Upper lobe of right lung (tissue), 1 donor: ENCODE measurements at places on chromosomes 4 and X.

- no peak for DNase-seq
These were observed 8.7 kb upstream of the ANAPC4 start for GRCh38 chr4:25368315-25368714.

GRCh38 chr4:588351-588849 is 12.3 kb upstream of the TMEM271 start:
- no peak for DNase-seq

DNA sequence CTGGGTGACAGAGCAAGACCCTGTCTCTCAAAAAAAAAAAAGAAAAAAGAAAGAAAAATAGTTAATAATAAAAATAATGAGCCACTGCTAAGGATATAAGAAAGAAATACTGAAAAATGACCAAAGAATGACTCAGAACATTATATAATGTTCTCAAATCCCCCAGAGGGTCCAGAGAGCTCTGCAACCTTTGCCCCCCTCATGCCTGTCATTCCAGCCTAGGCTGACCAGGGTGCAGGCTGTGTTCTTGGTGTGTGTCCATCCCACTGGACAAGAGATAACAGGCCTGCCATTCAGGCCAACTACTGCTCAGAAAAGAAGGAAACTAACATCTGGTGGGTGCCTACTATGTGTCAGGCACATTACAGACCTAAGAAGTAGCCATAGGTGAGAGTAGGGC is 72.7 kb upstream of the EDNRA start:
- DNase-seq = no peak

DNA sequence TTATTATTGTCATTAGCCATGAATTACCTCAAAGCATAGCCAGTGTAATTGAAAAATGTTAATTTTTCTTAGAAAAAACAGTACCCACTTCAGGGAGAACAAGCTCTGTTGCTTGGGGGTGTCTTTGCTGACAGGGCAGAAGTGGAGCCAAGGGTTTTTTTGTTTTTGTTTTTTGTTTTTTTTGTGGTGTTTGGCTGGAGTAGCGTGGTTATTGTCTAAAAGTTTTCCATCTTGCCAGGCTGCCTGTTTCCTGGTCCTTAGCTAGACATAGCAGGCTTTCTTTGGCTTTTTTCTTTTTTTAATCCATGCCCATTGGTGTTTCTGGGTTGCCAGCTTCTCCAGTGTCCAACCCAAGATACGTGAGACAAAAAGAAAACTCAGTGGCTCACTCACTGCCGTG is 61.5 kb downstream of the CASP3 start:
- no peak for DNase-seq

- DNase-seq = peak; percentile 85
These were observed at the start of gene UGT8 for GRCh38 chr4:114598191-114599121. UGT8 (plus strand) TSS chr4:114598807; CDS start chr4:114622881, 24,074 bp downstream.

DNA sequence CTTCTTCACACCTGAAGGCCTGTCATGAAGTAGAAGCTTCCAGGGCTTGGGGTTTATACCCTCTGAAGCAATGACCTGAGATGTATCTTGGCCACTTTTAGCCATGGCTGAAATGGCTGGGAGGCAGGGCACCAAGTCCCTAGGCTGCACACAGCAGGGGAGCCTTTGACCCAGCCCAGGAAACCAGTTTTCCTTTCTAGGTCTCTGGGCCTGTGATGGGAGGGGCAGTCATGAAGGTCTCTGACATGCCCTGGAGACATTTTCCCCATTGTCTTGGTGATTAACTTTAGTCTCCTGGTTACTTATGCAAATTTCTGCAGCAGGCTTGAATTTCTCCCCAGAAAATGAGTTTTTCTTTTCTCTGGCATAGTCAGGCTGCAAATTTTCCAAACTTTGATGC is 511.0 kb upstream of the KLHL4 start:
- no peak for DNase-seq

GRCh38 chr4:48022192-48022799 is 5.7 kb downstream of the NIPAL1 start:
- DNase-seq = no peak

- peak; percentile 38 for DNase-seq
These were observed 600 bp downstream of the POU3F4 start for GRCh38 chrX:83508526-83509253.

DNA sequence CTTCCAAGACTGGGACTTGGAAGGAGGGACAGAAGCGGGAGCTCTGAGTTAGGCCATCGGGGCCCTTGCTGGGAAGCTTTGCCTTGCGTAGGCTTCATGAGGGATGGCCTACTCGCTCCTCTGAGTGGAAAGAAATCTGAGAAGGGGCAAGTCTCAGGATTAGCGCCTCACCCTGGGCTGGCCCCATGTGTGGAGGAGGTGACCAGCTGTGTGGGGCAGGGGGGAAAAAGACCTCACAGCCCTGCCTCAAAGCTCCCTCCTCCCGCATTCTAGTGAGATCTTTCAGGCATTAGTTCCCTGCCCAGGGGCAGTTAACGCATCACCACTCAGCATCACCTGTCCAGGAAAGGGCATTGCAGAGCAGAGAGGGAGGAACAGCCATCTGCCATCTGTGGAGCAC is 156.1 kb downstream of the ENPP6 start:
- DNase-seq = no peak

DNA sequence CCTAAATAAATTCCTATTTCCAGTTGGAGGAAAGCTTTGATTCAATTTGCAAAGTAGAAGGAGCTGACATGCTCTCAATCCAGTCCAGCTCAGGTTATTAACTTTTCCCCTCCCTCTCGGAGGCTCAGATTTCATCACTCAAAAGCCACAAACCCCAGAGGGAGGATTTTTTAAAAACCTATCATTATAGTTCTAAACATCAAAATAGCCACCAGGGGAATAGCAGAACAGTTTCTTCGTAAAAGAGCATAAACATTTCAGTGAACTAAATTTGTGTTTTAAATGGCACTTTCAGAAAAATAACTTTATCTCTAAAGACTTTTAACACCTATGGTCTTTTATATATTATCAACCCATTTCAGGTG is 8.8 kb downstream of the GPRIN3 start:
- DNase-seq = no peak

DNA sequence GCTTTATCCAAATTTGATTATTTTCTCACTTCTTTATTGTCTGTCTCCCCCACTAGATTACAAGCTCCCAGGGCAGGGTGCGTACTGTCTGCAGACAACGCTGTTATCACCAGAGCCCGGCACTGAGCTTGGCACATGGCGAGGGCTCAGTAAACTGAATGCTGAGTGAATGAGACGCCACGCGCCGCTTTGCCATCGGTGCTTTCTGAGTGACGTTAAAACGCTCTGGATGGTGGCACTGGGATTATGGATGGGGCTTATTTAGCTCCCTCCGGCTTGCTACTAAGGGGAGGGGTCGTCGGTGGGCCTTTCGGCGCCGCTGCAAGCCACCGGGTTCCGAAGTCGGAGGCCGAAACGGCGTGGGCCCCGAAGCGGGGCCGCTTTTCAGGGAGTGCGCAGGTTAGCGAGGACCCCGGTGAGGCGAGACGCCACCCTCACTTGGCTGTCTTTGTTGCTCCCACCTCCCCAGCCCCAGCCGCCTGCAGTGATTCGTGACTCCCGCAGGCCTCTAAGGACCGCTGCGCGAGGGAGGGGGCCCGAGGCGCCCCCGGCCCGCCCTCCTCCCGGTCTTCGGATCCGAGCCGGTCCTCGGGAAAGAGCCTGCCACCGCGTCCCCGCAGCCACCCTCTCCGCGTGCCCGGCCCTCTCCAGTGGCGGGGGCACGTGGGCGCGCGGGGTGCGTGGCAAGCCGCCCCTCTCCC is 569 bp upstream of the FHL1 start:
- DNase-seq = no peak
